Nucleus accumbens (tissue), 56 donors: ENCODE measurements at places on chromosomes 2 and 18.

- no peak for DNase-seq
These were observed 22.9 kb upstream of the CYTIP start for GRCh38 chr2:157466764-157467163.

- DNase-seq = no peak
These were observed 207.8 kb downstream of the CYP26B1 start for GRCh38 chr2:71939588-71940535.

DNA sequence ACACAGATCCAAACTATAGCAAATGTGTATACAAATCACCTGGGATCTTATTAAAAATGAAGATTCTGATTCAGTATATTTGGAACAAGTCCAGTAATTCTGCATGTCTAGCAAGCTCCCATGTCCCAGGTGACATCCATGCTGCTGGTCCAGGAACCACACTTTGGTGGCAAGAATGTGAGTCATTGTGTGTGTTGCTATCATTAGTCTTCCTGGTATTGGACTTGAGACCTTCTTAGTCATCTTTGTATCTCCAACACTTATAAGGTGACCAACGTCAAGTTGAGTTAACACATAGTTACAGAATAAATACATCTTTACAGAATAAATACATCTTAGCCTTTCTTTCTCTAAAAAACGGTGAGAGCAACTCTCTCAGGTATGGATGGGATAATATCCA, 107.9 kb upstream of the NDUFV2 start:
- no peak for DNase-seq

DNA sequence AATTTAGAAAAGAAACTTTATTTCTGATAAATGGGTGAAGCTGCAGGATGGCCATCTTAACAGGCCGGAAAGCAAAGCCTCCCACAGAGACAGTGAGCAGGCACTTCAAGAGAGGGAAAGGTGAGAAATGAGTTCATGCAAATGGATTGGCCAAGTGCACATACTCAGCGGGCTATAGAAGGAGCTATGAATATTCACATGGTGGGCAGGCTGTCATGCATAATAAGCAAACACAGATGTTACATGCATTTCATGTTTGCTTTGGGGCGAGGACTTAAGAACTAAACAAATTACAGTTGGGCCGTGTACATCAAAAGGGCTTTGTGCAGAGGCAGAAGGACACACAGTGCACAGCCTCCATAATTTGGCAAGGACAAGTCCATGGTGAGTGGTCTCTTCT, 69.8 kb upstream of the MAL start:
- DNase-seq = no peak

DNA sequence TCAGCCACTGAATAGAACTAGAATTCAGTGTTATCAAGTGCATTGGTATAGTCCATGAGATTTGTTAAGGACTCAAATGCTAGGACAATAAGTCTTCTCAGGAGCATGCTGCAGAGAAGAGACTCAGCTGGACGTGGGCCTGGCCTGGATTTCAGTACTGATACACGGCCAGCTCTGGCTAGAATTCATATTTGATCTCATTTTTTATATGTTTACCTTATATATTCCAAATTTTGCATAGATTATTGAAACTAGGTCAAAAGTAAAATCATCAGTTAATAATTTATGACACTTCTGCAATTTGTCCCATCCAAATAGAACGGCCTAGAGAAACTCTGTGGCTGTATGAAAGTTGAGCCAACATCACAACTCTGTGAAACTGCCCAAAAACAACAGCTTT, 262.0 kb downstream of the DLGAP1 start:
- no peak for DNase-seq

GRCh38 chr2:75894170-75894569, 183.5 kb upstream of the GCFC2 start:
- no peak for DNase-seq

- DNase-seq = peak; percentile 32
These were observed 268.2 kb upstream of the PXDN start for GRCh38 chr2:2012505-2012904.

- DNase-seq = no peak
These were observed 108.5 kb downstream of the VWC2L start for GRCh38 chr2:214519258-214519818.

- no peak for DNase-seq
These were observed 21.2 kb downstream of the AMER3 start for GRCh38 chr2:130776550-130776949.

GRCh38 chr2:119680457-119681202, 1.6 kb downstream of the TMEM177 start:
- no peak for DNase-seq

GRCh38 chr18:39599251-39599650, 2033.7 kb upstream of the CELF4 start:
- no peak for DNase-seq

- DNase-seq = no peak
These were observed 49.0 kb downstream of the SETBP1 start for GRCh38 chr18:44729631-44730101.

GRCh38 chr2:186559848-186560247, 30.0 kb upstream of the ITGAV start:
- DNase-seq = no peak

DNA sequence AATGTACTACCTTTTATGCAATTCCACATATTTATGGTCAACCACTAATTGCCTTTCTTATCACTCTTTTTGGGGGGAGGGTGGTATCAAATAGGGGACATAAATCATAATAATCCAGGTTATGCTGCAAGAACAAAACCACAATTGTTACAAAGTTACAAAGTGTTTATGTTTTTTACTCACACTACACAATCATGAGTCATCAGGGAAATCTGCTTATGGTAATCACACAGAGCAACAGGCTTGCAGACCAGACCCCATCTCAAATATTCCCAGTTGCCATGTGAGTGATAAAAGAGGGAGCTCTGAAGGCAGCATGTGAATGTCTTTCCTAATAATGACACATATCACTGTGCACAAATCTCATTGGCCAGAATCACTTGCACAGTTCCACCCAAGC, 304.7 kb upstream of the TMEFF2 start:
- DNase-seq = no peak

DNA sequence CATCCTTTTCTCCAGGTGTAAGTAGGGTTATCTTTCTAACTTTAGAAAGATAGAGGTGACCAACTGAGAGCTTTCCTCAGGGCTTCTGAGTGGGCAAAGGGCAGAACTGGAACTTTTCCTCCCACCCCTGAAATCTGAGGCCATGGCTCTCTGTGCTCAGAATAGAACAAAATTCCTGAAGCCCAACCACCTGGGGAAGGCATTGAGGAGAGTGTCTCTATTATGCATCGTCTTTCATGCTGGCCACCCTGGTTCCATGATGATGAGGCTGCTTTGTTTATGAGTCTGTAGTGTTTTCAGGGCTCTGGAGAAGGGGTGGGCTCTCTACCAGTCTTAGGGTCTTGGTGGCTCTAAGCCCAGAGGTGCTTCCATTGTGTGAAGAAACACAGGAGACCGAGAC, 30.7 kb upstream of the IL1R1 start:
- no peak for DNase-seq

DNA sequence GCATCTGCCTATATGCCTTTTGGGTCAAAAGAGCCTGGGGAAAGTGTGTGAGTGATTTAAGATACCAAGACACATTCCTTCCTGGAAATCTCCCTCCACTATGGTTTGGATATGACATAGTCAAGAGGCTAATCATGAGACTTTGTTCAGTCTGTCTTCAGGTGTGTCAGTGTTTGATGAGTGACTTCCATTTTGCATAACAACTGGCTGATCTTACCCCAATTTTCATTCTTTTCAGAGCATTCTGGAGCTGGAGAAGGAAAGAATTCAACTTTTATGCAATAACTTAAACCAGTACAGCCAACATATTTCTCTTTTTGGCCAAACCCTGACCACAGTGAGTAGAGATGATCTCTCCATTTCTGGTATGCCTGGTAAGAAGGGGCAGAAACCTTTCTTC, 39.4 kb downstream of the SPC25 start:
- DNase-seq = no peak

- no peak for DNase-seq
These were observed at the start of gene MCFD2 for GRCh38 chr2:46915281-46915810. TSS of gene MCFD2 (minus strand) at chr2:46915806. CDS start at chr2:46909171, 6,635 bp downstream.

DNA sequence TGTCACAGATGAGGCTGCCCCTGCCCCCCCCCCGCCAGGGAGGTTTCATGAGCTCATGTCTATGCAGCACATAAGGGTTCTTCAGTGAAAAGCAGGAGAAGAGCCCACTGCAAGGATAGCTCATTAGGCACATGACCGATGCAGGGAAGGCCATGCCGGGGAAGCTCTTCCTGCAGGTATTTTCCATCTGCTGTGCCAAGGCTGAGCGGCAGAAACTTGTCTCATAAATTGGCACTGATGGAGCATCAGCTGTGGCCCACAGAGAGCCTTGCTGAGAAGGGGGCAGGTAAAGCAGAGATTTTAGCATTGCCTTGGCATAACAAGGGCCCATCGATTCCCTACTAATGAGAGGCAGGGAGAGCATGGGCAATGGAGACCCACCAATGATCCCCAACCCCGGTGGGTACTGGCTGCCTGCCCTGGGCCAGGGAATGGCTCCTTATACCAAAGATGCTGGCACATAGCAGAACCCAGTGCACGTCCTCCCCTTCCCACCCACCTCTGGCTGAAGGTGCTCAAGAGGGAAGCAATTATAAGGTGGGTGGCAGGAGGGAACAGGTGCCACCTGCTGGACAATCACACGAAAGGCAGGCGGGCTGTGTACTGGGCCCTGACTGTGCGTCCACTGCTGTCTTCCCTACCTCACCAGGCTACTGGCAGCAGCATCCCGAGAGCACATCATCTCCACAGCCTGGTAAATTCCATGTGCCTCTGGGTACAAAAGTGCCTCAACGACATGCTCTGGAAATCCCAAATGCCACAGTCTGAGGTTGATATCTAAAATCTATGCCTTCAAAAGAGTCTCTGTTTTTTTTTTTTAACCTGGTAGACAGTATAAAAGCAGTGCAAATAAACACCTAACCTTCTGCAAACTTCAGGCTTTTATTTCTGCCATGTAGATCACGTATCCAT, 41.4 kb downstream of the STEAP3 start:
- DNase-seq = no peak

DNA sequence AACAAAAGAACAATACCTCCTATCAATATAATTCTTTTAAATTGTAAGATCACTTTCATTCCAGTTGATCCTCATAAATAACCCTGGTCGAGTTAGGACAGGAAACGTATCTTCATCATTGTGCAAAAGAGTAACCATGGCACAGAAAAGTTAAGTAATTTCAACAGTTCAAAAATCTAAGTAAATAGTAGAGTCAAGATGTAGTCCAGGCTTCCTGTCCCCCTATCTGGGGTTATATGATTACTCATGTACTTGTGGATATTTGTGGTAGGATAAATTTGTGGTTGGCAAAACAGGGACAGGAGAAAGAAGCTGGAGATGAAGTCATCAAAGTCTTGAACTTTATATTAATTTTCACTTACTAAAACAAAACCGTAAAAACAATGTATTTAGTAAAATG, 772.6 kb downstream of the TSN start:
- DNase-seq = no peak

DNA sequence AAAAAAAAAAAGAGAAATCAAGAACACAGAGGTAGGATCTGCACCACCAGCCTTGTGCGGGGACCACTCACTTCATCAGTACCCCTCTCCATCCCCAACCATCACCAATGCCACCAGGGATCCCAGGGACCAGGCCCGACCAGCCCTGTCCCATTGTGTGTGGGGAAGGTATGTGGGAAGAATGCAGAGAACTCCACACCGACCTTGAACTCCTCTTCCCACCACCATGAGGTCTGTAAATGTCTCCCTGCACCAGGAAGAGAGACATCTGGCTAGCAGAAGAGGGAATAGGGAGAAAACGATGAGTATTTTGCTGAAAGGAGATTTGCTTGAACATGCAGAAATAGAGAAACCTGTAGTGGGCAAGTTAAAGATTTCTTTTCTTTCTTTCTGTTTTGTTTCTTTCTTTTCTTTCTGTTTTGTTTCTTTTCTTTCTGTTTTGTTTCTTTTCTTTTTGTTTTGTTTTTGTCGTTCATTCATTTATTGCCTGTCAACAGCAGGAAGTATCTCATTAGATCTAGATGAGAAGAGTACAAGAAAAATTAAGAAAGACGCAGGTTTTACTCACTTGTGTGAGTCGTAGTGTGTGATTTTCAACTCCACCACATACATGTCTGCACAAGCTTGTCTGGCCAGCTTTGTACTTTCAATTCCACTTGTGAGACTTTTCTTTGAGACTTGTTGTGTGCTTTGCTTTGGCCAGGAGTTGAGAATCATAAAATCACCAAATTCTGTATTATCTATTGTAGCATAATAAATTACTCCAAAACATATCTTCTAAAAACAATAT, 179.8 kb upstream of the HAAO start:
- no peak for DNase-seq

DNA sequence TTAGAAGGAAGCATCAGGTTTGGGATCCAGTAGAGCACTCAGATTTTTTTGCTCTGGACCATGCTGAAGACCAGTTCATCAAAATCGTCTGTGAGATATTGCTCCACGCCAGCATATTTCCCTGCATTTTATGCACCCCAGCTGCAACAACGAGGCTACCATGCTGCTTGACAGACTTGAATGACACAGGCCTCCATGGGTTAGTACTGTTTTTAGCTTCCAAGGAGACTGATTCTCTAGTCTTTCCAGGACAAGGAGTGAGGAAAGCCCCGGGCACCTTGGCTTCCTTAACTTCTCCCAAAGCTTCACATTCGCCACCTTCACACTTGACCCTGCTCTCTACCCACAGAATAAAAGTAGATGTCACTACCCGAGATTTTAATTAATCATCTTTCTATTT, 17.5 kb downstream of the BOD1L2 start:
- no peak for DNase-seq

GRCh38 chr2:159797543-159798375, at the start of gene CD302:
TSS of gene CD302 (minus strand) at chr2:159798208. CDS start at chr2:159798198, 10 bp downstream.
- DNase-seq = peak; percentile 50

DNA sequence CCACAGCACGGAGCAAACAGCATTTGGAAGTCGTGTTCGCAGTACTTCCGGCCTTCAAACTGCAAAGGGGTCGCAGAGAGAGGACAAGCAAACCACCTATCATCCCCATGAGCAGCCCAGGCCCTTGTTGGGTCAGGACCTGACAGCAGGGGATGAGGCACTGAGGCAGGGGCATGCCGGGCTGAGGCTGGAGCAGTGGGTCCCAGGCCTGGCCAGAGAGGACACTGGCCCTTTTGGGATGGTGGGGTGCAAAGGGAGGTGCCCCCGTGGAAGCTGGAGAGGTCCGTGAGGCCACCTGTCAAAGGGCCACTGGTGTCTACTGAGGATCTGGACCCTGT, 8.9 kb downstream of the GPR17 start:
- no peak for DNase-seq

GRCh38 chr2:203811491-203812221, 55.9 kb upstream of the CTLA4 start:
- DNase-seq = no peak

- no peak for DNase-seq
These were observed 527.4 kb upstream of the REG3G start for GRCh38 chr2:78498125-78498524.
